ENCODE measurements at places on chromosomes 1 and 21.

DNA sequence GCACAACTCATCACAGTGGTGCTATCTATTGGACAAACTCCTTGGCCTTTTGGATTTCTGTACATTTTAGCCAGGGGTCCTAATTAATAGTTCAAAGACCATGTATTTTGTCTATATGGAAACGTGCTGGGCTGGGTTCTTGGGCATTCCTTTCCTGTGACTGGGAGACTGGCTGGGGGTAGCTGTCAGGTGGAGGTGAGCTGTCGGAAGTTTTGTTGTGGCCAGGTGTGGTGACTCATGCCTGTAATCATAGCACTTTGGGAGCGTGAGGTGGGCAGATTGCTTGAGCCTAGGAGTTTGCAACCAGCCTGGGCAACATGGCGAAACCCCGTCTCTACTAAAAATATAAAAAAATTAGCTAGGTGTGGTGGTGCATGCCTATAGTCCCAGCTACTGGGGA lies 392.4 kb downstream of the RPS6KC1 start:
- peak; percentile 53 for DNase-seq

DNA sequence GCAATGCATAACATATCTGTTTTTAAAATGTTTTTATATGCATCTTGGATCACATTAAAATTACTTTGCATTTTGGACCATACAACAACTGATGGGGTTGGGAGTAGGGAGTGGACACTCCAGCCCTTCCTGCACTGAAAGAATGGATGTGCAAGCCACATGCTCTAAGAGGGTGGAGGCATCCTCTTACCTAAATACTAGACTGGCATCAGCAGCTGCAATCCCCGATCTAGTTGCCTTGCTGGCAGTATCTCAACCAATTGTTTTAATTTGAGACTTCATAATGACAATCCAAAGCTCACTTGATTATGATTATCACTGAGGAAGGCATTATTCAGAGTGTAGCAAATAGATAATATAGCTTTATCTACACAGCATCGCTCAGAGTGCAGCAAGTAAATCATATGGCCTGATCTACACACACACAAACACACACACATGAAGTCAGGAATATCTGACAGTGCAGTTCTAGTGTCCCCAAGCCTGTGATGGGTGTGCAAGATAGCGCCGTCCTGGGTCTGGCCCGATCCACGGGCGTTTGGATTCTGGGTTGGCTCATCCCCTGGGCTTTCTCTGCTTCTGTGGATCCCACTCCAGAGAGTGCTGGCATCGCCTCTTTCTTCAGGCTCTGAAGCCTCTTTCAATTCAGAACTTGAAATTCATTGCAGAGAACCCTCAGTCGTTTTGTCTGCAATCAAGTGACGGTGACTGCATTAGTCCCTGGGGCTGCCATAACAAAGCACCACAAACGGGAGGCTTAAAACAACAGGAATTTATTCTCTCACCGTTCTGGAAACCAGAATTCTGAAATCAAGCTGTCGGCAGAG lies 181.3 kb downstream of the ETS2 start:
- no peak for DNase-seq

DNA sequence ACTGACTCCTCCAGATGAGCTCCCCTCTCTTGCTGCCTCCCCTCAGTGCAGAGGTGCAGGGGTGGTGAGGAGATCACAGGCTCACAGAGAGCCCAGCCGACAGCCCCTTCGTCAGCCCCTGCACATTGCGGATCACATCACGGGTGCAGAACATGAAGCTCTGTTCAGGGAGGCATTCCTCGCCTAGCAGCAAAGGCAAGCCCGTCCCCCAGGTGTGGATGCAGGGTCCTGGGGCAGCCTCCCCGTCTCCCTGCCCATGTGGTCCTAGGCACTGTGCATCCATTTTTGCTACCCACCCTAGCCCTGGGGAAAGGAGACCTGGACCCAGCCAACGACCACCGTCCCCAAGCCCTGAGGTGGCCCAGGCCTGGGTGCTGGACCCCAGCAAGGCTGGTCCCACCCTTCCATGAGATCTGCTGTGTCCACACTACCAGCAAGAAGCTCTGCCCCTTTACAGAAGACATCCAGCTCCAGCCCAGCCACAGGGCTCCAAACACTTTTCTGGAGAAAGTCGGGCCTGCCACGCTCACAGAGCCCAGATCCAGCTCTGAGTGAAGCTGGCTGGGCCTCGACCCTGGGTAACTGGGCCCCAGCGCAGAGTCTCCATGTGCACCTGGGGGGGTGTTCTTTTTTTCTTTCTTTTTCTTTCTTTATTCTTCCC lies 248.7 kb downstream of the NPHP4 start:
- no peak for DNase-seq

- DNase-seq = no peak
Measured at GRCh38 chr1:93579891-93580290, 101.7 kb downstream of the BCAR3 start.

DNA sequence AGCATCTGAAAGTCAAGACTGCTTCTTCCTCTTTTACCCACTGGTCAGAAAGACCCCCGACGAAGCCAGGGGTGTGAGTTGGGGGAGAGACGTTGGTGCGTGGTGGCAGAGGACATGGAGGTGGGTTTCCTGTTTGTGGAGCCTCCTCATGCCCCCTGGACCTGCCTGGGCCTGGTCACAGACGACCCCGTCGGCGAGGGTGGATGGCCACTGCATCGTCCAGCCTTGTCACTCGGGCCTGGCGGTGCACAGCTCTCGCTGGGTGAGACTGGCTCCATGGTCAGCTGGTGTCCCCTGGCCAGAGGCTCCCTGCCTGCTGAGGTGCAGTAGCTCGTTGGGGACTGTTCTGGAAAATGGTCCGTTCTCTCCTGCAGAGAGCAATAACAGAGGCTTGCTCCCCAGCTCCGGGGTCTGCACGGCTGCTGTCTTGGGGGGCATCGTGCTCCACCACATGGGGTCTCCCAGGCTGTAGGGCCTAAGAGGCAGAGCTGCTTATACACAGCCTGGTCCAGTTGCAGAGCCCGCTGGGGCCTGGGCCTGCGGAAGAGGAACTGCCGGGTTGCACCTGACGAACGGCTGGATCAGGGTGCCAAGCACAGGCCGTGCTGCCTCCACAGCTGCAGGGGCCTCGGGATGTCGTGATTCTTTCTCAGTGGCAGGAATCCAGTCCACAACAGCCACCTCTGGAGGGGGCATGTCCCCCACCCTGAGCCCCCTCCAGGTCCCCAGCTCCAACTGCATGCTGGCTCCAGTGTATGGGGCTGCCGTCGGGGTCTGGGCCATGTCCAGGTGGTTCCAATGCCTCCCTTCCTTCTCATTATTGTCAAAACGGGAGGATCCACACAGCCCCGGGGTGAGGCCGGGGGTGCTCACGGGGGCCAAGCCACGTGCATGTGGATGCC lies 18.0 kb upstream of the ACTRT2 start:
- DNase-seq = no peak

DNA sequence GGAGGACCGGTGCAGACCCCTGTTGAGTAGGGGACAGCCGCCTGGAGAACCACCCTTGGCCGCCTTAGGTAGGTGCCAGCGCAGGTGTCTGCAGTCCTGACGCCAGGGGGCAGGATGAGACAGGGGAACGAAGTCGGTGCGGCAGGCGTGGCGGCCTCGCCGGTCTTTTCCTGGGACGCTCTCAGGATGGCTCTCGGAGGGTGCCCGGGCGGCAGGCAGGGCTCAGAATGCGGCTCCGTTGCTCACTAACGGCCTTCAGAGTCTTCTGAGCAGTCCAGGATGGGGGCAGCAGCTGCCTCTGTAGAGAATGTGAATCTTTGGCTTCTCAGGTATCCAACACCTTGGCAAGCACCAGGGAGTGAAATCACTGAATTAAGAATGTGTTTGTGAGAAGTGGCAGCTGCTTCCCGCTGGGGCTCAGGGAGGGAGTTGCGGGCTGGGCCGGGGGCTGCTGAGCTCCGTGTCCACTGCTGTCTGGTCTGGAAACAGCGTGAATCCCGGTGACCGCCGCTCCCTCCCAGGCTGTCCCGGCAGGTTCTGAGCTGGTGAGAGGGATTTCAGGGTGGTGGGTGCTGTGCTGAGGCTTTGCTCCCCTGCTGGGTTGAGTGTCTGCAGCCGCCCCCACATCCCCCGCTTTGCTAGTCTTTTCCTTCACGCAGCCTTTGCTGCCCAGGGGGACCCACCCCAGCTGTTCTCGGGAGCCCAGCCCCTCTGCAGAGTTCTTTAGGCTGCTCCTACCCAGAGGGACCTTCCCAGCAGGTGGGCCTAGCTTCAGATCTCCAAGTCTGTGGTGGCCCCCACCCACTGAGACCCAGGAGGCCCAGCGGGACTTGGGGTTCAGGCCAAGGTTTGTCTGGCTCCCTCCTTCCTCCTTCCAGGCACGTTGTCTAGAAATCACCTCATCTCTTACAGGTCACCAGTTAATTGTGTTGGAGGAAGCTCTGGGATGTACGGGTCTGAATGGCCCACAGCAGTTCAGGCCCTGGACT lies 11.1 kb upstream of the C1orf174 start:
- peak; percentile 94 for DNase-seq

DNA sequence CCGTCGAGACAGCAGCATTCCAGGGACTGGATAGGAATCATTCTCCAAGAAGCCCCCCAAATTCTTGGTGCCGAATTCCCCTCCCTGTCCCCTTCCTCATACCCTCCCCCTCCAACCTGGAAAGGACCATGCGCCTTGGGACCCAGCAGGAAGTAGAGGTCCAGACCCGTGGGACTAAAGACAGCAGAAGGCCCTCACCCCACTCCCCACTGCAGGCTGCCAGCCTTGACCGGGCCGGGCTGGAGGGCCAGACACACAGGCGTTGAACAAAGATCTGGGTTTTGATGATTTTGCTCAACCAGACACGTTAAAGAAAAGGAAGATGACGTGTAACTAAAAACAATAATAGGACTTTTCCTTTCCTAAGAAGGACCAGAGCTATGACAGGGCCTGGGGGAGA lies 286.5 kb downstream of the NPHP4 start:
- no peak for DNase-seq

DNA sequence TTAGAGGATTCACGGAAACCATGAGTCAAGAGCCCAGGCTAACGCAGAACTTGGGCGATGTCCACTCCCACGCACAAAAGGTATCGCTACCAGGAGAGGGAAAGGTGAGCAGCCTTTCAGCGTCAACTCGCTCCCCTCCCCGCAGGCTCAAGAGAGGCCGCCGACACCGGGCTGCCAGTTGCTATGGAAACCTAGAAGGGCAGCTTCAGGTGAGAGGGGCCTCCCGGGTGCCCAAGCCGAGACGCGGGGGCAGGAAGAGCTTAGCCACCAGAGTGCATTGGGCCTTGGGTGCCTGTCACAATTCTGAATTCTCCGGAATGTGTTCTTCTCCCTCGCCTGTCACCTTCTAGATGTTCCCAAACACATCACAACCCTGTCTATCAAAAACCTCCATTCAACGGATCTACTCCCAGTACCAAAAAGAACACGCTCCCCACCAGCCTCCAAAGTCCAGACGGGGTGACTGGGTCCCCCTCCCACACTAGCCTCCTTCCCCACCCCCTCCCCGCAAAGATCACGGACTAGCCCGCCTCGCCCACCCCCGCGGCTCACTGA lies 694 bp downstream of the MEAF6 start:
- peak; percentile 91 for DNase-seq

DNA sequence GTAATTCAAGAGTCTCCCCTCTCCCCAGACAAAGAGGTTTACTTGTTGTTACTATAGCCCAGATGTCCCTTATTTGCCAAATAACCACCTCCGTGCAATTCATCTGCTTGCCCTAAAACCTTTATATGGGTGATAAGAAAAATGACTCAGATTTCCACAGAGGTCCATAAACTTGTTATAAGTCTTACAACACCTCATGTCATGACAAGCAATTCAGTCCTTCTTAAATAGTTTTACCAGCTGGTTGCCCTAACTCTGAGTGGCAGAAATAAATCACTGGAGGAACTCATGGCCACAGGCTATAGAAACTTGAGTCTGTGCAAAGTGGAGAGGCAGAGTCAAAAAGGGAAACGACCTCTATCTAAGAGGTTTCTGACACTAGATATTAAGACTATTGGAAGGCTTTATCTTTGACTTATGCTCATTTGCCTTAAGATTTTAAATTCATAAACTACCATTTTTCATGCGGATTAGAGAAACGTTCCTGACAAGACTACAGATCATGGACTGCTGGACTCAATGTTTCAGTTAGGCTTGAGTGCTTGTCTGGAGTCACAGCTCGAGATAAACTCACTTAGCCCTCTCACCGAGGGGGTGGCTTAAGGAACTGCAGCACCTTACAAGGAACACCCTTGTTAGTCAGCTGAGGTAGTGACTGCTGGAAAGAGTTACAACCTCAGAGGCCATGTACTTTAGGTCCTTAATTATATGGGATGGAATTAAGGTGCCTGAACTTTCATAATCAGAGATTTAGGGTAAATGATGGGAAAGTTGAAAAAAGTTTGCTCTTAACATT lies 662.5 kb upstream of the USP24 start:
- DNase-seq = no peak

- DNase-seq = no peak
Measured at GRCh38 chr1:241899210-241899609, 51.2 kb downstream of the EXO1 start.

- peak; percentile 82 for DNase-seq
Measured at GRCh38 chr1:11784993-11785769, 20.6 kb downstream of the MTHFR start.

GRCh38 chr1:199862047-199862446 lies 165.5 kb upstream of the NR5A2 start:
- no peak for DNase-seq

DNA sequence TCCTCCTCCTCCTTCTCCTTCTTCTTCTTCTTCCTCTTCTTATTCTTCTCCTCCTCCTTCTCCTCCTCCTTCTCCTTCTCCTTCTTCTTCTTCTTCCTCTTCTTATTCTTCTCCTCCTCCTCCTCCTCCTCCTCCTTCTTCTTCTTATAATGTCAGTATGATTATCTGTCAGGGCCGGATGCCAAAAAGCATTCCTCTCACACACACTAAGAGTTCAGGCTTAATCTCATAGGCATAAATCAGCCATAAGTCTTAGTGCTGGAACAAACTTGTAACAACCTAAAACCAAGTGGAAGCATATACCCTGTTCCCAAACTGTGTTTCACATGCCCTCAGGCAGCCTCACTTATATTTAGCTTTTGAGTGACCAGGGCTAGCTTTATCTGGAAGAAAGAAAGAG lies 240.3 kb downstream of the LMX1A start:
- no peak for DNase-seq

GRCh38 chr1:62444701-62445100 lies 7.9 kb downstream of the USP1 start:
- no peak for DNase-seq

- peak; percentile 93 for DNase-seq
Measured at GRCh38 chr1:15352128-15352957, 57.3 kb upstream of the EFHD2 start.

DNA sequence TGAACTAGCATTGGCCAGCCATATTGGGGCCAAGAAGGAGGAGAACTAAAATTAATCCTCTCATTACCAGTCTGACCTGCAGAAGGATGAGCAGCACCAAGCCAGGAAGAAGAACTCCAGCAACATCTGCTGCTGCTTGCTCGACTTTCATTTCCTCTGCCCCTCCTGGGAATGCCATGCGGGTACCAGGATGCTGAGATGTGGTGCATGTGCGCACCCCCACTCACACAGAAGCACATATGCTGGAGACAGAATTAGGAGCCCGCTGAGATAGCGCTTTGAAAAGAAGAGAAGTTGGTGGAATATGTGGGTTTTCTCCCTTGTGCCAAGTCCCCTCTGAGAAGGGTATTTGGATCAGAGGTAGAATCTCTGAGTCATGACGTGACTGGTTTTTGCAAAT lies 70.4 kb downstream of the PLXNA2 start:
- no peak for DNase-seq

GRCh38 chr1:209160230-209160629 lies 423.3 kb upstream of the CAMK1G start:
- no peak for DNase-seq

Data from DMS53 (cell line).